ENCODE measurements at places on chromosomes 11 and 22.

DNA sequence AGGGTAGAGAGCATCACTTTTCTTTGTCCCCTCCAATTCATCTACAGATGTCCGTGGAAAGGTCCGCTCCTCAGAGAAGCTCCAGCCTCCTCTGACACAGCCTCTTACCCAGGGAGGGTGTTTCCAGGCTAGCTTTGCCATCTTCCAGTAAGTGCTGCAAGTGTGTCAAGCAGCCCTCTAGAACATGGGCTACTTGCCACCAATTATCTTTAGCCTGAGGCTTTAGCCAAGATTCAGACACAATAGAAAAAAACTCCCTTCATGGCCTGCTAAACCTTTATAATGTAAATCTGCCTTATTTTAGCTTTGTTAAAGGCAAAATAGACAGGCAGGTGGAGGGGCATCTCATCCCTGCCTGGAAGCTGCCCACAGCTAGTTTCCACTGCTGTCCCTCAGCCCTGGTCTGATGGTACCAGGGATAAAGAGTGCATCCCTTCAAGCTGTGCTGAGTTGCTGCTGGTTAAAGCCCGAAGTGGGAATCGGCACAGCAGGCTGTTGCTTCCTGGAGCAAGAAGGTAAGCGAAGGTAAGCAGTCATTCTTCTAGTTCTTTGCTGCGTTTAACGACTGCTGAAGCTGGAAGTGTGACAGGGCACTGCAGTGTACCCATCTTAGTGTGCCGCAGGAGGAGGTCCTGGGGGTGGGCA, 190.1 kb upstream of the E2F8 start:
- no peak for DNase-seq

- peak; percentile 86 for DNase-seq
Measured at GRCh38 chr22:50469377-50470305, 5.2 kb downstream of the SBF1 start.

GRCh38 chr11:41045266-41045665, 414.2 kb downstream of the LRRC4C start:
- DNase-seq, result no peak

GRCh38 chr11:61700212-61700611, 20.0 kb downstream of the DAGLA start:
- peak; percentile 90 for DNase-seq

DNA sequence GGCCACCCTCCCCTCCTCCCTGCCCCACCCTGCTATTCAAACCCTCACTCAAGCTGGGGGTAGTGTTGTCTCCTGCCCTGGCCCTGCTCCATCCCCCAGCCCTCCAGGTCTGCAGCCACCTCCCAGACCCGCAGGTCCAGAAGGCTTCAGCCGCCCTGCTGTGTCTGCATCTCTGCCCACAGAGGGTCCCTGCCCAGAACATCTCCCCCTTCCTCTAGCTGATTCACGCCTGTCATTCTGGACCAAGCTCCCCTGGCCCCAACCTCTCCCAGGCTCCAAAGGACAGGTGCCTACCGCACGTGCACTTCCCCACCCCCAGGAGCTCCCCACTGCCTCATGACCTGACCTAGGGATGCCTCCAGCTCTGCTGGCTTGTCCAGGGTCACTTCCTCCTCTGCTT, 16.0 kb upstream of the SHISAL1 start:
- DNase-seq, result no peak

- peak; percentile 45 for DNase-seq
Measured at GRCh38 chr22:24525416-24526037, 29.4 kb downstream of the GUCD1 start.

DNA sequence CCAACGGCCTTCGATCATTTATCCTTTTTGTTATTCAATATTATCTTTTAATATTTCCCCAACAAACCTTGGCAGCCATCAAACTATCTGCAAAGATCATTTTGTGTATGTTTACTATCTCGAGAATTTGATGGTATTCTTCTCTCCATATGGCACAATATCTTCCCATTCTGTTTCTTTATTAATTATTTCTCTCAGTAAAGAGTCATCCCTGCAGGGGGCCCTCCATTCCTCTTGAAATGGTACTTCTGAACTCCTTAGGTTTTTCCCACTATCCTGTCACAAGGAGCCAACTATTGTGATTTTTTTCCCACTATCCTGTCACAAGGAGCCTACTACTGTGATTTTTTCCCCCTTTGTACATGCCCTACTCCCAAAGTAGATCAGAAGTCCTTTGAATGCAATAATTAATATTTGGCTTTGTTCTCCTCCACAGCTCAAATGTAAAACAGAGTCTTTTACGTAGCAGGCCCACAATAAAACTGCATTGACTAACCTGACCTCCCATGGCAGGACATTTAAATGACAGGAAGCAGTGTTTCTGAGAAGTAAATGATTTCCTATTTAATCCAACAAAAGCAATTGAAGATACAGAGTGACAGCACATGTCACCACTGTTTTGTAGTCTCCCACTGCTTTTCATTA, 43.3 kb downstream of the PDGFD start:
- no peak for DNase-seq

DNA sequence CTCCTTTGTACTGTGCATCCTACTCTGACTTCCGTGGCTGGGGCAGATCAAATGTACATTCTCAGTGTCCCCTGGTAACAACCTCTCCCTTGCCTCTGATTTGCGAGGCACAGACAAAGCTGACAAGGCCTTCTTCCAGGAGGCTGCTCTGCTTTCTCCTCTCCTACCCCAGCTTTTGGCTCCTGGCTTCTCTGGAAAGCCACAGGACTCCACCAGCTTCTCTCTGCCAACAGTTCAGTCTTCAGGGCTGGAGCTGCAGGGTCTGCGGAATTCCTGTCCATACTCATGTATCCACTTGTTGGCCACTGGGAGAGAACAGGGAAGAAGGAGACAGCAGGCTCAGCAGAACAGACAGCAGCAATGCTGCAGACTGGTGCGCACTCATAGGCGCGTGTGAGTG, 44.4 kb downstream of the P4HA3 start:
- DNase-seq, result no peak

DNA sequence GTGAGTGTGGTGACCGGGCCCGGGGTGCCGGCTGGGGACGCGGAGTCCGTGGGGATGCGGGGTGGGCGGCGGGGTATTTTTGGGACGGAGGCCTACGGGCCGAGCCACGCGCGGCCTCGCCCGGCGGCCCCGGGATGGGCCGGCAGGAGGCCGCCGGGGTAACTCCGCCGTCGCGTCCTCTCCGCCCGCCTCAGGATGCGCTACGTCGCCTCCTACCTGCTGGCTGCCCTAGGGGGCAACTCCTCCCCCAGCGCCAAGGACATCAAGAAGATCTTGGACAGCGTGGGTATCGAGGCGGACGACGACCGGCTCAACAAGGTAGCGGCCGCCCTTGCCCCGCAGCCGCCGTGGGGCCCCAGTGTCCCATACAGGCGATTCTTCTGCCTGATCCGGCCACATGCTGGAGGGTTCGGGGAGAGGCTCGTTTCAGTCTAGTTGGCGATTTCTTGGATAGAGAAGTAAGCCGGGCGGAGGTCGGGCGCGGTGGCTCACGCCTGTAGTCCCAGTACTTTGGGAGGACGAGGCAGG, 337 bp downstream of the RPLP2 start:
- no peak for DNase-seq

GRCh38 chr11:127574478-127574877, 573.9 kb upstream of the KIRREL3 start:
- DNase-seq, result no peak

GRCh38 chr22:48961705-48962104, 866.0 kb downstream of the BRD1 start:
- DNase-seq, result no peak

DNA sequence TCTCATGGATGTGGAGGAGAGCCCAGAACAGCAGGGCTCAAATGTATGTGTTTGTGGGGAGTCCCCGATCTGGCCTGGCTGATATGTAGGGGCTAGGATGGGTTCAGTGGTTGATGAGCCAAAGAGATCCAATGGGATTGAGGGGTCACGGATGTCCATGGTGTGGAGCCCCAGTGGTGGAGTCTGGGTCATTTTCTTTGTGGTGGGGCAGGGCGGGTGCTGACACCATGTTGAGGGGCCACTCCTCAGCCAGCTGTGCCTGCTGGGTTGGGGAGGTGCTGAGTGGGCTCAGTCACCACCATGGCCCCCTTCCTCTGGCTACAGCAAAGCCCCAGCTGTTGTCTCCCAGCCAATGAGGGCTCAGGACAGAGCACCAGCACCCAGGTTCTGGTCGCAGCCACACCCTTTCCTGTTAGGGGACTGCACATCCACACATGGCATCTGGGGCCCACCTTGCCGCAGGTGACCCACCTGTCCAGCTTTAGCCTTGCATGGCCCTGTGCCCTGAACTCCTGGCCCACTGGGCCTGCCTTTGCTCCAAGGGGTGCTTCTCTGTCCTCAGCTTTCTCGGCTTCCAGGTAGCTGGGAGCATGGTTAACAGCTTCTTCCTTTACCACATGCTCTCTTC, 3.2 kb upstream of the GNAZ start:
- DNase-seq, result no peak

GRCh38 chr11:72722050-72722748, 30.0 kb downstream of the ARAP1 start:
- peak; percentile 78 for DNase-seq

DNA sequence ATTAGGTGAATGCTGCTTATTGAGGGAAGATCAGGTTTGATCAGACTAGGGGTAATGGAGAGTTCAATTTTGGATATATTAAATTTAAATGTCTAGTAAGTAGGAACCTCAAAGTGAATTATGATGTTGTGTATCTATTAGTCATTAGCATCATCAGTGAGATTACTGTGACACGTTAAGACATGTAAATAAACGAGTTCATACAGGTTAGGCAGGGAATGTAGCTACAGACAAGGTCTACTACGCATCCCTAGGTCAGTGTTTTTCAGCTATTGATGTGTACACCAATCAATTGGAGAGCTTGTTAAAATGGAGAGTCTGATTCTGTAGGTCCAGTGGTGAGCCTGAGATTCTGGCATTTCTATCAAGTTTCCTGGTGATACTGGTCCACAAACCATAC, 120.1 kb upstream of the LRRC4C start:
- no peak for DNase-seq

DNA sequence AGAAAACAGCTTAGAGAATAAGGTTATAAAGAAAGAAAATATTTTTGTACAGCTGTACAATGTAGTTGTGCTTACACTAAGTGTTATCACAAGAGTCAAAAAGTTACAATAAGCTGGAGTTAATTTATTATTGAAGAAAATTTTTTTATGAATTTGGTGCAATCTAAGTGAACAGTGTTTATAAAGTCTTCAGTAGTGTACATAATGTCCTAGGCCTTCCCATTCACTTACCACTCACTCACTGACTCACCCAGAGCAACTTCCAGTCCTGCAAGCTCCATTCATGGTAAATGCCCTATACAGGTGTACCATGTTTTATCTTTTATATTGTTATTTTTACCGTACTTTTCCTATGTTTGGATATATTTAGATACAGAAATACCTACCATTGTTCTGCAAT, 34.7 kb downstream of the GDPD4 start:
- DNase-seq, result no peak

- no peak for DNase-seq
Measured at GRCh38 chr11:9103542-9104276, 12.3 kb upstream of the SCUBE2 start.

- peak; percentile 55 for DNase-seq
Measured at GRCh38 chr11:126703662-126704061, 296.9 kb downstream of the KIRREL3 start.

DNA sequence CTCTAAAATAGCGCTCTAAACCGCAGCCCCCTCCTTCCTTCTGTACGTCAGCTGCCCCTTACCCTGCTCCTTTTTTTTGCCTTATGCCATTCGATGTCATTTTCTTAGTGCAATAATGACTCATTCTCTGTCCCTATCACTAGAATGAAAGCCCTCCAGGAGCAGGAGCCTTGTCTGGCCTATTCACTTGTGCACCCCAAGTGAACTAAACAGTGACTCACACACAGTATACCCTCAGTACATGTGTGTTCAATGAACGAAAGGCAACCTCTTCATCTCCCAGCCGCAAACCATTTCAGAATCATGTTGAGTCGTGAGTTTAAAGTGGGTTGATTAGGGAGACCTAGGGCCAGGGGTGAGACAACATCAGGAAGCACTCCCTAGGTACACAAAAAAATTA, 50.7 kb upstream of the SPATA19 start:
- no peak for DNase-seq

GRCh38 chr11:63843041-63843440, 4.1 kb downstream of the MARK2 start:
- no peak for DNase-seq

DNA sequence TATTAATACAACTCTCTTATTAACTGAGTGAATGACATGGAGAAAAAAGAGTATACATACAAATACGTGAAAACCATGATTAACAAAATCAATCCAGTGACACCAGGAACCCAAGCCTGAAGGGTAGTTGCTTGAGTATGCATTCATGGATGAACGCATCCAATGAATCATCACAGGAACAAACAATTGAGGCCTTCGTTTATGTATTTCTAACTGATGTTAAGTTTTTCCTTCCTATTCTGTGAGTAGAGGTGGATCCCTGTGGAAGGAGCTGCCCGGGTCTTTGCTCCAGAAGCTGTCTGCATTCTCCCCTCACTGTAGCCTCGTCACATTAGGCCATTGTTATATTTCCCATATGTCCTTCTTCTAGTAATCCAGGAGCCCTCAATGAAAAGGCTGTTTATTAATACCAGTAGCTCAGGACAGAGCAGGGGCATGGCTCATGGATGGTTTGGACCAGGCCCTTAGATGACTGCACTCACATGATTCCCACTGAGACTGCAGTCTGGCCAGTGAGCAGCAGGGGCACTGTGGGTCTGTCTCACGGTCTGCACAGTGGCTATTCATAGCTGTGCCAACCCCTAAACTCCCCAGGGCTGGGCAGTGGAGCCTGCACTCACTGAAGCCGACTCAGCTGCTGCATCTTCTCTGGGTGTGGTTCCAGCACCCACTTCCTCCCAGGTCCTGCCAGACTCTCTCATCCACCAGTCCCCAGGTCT, 128.1 kb upstream of the TOP3B start:
- peak; percentile 91 for DNase-seq

DNA sequence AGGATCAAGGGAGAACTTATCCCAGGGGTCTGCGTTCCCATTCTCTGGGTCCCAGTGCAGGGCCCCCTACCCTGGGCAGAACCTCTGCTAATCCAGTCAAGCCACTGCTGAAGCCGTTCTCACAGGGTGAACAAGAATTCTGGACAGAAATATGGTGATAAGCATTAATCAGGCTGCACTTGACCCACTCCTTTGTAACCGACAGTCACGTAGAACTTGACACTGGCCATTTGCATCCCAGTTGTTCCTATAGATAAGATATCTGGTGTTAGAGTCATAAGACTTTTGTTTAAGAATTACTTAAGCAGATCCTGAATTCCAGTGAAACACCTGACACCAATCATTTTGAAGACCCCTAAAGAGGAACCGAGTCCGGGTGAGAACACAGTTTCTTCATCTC, 107.5 kb upstream of the THY1 start:
- DNase-seq, result no peak
